ENCODE measurements at places on chromosomes 12 and 14.

DNA sequence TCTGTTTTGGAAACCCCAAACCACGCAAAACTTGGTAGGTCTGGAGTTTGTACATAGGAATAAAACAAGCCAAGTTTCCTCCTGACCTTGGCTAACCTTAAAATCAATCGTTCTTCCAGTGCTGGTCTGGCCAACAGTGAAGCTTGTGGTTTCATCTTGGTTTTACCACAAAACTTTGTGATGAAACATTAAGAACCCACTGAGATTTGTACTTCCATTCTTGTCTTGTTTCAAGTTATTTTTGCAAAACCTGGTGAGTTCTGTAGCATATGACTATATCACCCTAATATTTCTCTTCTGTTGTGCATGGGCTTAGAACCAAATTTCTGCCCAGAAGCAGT is 26.4 kb downstream of the SIX1 start:
- DNase-seq = no peak

DNA sequence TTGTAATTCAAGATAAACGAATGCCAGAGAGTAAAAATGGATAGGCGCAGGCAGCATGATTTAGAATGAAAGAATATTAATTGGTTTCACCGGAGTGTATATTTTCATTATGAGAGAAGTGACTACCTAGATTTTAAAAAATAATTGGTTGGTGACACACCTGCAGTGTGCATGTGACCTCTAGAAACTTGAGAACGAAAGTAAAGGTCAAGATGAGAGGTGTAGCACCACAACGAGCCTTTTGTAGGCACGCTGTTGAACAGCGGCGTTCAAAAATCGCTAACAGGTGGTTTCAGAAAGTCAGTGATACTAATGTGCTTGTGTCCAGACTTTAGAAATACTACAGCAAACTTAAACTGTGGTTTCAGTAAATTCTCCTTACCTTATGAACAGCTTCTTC is 123.8 kb downstream of the NPAS3 start:
- DNase-seq = no peak

DNA sequence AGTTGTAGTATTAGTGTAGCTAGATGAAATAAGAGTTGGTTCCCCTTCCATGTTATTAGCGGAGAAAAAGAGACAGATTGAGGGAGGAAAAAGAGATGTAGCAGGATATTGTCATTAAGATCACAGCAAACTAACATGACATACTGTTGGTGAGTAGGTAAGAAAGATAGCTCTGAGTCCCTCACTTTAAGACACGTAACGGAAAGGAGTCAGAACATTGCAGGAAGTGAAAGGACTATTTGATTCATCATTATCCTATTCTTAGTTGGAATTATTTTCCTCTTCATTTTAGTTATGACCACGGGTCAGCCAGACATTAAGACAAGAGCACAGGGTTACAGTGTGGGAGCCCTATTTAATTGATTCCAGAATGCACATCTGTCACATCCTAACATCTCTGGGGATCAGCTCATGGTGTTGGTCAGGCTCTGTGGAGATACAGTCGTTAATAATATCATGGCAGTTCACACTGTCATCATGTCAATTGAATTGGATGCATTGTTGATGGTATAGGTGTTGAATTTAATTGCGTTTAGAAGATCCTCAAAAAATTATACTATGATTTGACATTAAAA is 55.0 kb downstream of the TMX1 start:
- no peak for DNase-seq

DNA sequence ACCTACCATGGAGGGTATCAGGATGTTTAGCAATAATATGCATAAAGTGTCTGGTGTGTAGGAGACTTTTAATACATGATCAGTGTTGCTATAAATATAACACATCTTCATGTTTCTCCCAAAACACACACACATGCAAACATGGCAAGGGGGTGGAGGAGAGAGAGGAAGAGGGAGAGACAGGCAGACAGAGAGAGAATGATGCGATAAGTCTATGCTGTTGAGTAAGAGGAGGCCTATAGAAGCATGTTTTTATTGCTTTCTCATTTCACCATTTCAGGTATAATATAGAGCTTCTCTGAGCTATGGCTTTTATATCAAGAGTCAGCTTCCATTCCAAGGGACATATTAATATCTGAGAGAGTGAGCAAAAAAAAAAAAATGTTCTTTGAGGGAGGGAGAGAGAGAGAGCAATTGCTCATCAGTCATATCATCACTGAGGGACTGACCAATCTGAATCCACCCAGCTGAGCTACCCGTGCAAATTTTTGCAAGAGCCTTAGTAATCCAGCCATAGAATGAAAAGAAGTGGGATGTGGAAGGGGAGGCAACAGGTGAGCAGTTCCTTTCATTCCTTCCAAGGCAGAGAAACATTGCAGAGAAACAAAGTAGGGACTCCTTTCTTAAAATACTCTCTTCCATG is 54.8 kb upstream of the RASSF8 start:
- no peak for DNase-seq

- no peak for DNase-seq
These were observed 121.3 kb downstream of the PDE3A start for GRCh38 chr12:20489645-20490044.

DNA sequence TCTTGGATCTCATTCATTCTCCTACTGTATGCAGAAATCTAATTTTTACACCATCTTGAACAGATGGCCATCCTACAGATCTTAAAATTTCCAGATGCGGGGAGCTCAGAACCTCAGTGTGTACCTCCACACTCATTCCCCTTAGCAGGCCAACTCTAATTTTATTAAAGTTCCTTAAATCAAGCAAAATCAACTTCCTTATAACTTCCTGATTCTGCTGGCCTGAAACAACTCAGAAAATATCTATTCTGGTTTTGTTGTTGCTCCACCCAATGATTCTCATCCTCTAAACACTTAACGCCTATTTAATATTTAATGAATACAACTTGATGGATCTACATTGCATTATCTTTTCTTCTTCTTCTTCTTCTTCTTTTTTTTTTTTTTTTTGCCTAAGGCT is 3.1 kb downstream of the EMP1 start:
- DNase-seq = no peak

DNA sequence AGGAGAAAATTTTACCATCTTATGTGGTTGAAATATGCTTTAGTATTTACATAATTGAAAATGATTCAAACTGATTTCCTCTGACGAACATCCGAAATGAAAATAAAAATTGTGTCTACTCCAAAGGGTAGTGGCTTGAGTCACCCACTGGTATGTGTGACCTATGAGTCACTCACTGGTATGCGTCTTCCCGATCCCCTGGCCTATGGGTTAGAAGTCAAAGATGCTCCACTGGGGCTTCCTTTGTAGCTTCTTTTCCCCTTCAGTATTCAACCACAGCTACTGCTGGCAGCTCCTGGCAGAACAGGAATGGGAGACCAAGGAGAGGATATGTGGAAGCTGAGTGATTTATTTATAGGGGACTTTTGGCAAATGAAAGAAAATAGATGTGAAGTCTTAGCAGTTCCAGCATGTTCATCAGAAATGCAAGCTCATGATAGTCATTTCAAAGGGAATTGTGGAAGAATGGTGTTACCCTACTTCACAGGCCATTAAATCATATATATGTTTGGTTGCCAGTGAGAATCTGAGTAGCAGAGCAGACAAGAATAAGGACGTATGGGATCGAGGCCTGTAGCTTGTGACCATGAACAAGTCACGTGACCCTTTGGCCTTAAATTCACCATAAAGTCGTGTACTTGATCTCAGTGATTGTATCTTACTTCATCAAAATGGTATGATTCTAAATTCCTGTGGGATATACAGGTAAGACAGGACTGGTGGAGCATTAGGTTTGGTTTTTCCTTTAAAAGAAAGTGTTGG is 108.3 kb downstream of the CRADD start:
- DNase-seq = no peak

- no peak for DNase-seq
These were observed 64.8 kb upstream of the PLEKHG3 start for GRCh38 chr14:64639340-64639821.

DNA sequence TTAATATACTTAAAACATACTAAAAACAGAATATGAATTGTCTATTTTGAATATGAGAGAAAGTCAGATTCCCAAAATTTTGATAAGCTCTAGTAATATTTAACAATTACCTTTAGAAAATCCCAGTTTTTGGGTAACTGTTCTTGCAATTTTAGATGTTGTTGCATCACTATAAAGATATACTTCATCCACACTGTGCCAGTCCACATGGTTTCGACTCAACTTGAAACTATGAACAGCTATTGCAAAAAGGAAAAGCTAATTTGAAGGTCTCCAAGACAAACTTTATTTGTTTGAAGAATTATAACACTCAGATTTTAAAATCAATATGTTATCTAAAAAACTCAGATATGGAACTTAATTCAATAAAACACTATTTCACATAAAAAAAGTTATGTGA is 59.9 kb downstream of the DDHD1 start:
- no peak for DNase-seq

DNA sequence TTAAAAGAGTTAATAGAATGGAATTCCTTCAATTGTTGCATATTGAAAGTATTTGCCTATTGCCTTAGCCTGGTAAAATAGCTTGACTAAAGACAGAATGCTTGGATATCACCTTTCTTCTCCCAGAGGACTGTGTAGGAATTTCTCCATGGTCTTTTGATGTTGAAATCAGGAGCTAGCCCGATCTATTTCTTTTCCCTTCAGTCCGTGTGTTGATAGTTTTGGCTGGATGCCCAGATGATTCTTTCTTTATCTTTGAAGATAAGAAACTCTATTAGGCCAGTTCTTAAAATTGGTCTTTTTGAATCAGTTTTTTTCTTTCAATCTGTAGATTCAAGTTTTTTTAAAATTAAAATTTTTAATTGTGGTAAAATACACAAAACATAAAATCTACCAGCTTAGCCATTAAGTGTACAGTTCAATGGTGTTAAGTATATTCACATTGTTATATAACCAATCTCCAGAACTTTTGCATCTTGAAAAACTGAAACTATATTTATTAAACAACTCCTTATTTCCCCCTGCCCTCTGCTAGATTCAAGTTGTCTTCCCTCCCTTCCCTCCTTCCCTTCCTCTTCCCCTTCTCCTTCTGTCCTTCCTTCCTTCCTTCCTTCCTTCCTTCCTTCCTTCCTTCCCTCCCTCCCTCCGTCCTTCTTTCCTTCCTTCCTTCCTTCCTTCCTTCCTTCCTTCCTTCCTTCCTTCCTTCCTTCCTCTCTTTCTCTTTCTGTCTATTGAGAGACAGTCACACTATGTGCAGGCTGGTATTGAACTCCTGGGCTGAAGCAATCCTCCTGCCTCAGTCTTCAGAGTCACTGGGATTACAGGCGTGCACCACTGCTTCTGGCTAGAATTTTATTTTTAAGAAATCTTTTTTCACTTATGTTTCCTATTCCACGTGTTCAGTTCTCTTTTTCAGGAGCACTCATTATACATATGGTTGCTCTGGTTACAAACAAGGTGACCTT is 10.1 kb downstream of the LACRT start:
- DNase-seq = no peak

DNA sequence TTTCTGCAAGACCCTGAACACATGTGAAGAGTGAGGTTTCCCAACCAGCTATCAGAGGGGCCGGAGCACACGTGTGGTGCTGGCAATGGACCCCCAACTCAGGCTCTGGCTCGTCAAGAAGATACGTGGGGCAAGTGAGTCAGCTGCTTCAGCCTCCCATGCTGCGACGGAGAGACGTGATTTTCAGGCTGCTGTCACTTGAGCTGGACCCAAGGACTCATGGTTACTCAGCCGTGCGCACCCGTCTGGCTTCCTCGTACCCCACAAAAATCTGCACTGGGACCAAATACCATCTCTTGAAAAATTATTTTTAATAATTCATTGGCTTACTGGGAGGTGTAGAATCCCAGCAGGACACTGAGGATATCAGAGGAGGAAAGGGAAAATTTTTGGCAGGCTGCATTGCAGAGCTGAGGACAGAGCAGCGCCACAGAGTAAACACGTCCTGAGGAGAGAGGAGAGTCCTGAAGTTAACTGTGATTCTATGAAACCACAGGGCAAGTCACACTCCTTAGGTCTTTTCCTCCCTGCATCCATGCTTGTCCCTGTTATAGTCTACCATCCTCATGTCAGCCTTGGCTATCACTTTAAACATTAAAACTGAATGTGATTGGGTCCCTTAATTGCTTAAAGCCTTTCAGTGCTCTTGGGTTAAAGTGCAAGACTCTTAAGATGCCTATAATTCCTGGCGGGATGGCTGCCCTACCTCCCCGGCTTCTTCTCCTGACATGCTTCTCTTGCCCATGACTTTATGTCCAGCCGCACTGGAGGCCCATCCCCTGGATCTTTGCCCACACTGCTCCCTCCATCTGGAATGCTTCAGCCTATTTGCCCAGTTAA is 95.3 kb upstream of the SLC35F4 start:
- DNase-seq = no peak

GRCh38 chr12:12636641-12637040 is 25.0 kb downstream of the CREBL2 start:
- DNase-seq = no peak

DNA sequence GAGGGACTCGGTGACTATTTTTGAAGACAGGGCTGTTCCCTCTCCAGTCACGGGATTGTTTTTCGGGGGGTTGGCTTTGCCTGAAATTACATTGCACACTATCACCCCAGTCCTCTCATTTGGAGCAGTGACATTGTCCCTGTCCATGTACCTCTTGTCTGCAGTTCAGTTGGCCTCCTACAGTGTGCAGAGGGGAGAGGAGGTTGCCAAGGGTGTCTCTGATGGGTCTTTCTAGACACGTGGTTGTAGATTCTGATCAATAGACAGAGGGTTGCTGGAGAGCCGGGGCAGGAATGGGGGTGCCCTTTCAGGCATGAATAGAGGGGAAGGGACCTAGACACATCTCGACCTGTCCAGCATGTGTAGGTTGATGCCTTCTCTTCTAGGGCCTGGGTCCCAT is 1.2 kb downstream of the TMEM120B start:
- DNase-seq = no peak

- DNase-seq = no peak
These were observed 138.6 kb upstream of the VRK1 start for GRCh38 chr14:96658611-96659010.

- DNase-seq = no peak
These were observed 77.8 kb upstream of the MAX start for GRCh38 chr14:65179918-65180724.

DNA sequence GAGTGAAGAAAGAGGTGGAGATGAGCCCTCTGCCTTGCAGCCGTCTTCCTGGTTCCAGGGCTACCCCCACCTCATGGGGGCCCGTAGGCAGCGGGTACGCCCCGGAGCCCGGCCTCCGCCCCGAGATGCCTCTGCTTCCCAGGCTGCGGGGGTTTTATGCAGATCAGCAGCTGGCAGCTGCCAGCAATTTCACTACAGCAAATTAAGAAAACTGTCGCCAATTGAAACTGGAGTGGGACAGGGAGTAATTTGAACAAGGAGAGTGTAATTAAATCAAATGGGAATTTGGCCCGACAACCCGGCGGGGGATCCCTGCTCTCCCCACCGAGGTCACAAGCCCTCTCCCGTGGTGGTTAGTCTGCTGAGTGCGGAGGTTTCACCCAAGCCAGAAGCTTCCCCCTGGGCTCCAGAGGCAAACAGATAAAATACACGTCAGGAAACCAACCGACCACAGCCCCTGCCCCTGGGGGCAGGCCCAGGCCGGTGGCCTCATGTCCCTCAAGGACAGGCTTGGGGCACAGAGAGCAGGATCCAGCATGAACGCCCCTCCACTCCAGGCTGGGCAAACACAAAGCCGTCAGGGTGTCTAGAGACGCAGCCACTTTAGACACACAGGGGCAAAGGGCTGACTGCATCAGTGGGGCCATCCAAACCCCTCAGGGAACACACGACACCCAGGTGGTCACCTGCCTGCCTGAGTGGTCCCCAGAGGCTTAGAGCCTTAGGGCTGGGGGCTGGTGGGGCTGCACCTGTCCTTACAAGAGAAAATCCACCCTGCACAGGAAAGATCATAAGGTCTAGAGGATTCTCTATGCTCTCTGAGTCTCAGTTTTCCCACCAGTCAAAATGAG is 53.8 kb downstream of the TESC start:
- DNase-seq = no peak

GRCh38 chr14:68951800-68952530 is 27.1 kb downstream of the ACTN1 start:
- DNase-seq = no peak
